ENCODE measurements at places on chromosomes 6 and 20.

GRCh38 chr20:23167431-23167830 is 81.3 kb upstream of the CD93 start:
- DNase-seq = no peak

DNA sequence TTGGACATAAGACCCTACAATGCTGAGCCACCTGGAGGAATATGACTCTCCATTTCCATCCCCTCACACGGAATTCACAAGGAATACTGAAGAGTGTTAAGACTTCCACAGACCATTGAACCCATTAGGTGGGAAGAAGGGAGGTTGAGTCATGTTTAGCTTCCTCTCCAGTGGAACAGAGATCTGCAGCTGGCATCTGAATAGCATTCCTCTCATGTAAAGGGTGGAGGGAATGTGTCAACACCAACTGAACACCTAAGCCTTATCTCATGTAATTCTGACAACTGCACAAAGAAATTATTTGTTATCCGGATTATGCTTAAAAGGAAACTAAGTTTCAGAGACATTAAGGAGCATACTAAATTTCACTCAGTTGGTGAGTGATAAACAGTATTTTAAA is 705.9 kb downstream of the MAFB start:
- DNase-seq = no peak

GRCh38 chr20:15619816-15620215 is 953.4 kb downstream of the KIF16B start:
- no peak for DNase-seq

- no peak for DNase-seq
Observed at GRCh38 chr6:44723439-44724197, 336.1 kb downstream of the CDC5L start.

GRCh38 chr6:123849406-123849805 is 45.7 kb downstream of the NKAIN2 start:
- no peak for DNase-seq

GRCh38 chr6:105301756-105302616 is 100.9 kb downstream of the PREP start:
- no peak for DNase-seq

- no peak for DNase-seq
Observed at GRCh38 chr20:51034476-51034875, 11.6 kb upstream of the KCNG1 start.

- no peak for DNase-seq
Observed at GRCh38 chr20:47540443-47541354, 39.0 kb downstream of the NCOA3 start.

GRCh38 chr20:22819784-22820183 is 215.3 kb upstream of the SSTR4 start:
- DNase-seq = no peak

DNA sequence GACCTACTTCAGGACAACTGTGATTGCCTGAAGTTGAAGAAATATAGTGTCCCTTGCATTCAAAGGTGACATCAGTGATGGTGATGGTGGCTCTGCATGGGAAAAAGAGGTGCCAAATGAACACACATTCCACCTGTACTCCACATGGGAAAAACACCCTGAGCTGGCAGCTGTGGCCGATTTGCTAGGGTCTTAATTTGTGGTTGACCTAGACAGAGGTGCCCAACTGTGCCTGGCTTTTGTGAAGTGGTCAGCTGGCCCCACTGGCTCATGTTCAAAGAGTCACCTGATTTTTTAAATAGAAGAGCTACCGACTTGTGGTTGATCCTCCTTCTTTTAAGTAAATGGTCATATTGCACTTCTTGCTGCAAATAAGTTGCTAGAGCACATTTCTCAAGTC is 7.6 kb upstream of the GCNT2 start:
- DNase-seq = no peak

GRCh38 chr20:52899041-52899608 is 73.0 kb upstream of the TSHZ2 start:
- no peak for DNase-seq

DNA sequence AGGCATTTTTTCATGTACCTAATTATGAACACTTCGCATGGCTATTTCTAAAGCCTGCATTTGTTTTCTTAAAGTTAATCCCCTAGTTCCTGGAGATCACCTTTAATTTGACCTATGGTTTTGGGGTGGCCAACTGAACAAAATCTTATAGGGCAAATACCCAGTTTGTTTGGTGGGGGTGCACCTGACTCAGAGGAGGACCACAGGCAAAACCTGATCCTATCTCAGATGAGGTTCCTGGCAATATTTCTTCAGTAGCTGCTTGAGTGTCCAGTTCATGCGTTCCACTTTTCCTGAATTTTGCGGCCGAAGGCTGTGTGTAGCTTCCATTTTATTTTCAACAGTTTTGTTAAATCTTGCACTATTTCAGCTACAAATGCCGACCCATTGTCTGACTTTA is 10.3 kb upstream of the GMPR start:
- DNase-seq = no peak

DNA sequence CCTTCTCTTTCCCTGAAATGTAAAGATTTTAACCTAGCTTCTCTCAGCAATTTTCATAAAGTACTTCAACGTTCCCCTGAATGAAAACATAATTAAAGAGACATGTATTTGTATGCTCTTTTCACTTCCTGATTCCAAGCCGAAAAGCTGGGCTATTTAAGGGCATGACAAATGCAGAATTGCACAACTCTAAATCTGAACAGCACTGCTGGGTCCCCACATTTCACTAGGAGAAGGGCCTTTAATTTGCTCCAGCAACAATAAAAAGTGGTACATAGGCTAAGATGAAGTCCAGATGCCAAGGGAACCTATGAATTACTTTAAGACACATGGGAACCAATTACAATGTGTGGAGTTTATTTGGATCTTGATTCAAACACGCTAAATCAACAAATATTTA is 42.0 kb downstream of the IRAK1BP1 start:
- no peak for DNase-seq

DNA sequence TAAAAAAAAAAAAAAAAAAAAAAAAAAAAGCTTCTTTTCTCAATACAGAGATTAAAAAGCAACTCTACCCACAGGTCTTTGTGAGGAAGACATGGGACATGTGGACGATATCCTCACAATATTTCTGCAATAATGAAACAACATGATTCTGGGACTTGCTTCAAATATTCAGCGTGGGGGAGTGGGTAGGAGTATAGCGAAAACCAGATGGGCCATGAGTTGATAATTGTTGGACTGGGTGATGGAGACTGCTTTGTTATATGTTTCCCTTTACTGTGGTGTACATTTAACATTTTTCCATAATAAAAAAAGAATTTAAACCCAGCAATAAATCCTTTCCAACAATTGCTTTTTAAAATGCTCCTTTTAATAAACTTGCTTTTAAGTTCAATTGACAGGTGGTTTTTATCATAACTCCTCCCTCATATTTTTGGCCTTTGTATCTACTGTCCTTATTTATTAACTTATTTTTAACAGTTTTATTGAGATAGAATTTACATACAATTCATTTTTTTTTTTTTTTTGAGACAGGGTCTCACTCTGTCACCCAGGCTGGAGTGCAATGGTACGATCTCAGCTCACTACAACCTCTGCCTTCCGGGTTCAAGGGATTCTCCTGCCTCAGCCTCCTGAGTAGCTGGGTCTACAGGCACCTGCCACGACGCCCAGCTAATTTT is 40.4 kb upstream of the ARFGEF2 start:
- no peak for DNase-seq

- DNase-seq = no peak
Observed at GRCh38 chr6:75619230-75619899, 17.7 kb downstream of the SENP6 start.

DNA sequence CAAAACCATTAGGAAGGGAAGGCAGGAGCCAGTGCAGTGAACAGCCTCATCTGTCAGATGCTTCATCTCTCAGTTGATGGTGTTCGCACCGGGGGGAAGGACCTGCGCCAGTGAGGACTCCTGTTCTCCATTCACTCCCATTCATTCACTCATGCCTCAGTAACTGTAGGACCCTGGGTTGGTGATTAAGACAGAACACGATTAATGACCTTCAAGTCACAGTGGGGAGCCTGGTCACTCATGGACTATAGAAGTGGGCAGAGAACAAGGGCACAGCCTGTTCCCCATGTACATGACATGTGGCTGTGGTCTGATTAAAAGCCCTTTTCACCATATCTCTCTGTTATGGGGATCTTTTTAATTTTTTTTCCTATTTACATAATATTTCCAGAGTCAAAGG is 113.3 kb downstream of the RPS12 start:
- DNase-seq = no peak

DNA sequence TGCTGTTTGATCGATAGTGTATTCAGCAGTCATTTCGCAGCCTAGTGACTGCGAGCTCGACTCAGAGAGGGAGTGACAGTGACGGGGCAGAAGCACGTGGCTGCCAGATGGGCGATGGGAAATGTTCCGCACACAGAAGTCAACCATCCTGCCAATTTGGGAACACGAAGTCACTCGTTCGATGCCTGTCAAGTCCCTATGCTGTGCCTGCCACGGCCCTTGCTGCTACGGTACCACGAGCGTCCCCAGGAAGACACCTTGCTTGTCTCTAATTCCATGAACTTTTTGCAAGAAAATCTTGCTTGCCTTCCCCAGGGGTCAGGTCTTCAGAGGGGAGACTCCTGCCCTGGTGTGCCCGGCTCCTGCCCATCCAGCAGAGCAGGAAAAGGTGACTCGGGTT is 17.0 kb upstream of the STX16 start:
- DNase-seq = no peak

GRCh38 chr20:53736757-53737395 is 143.2 kb upstream of the ZNF217 start:
- no peak for DNase-seq

- DNase-seq = no peak
Observed at GRCh38 chr20:8449123-8449522, 317.1 kb downstream of the PLCB1 start.

GRCh38 chr6:127367023-127367375 is 23.6 kb upstream of the ECHDC1 start:
- DNase-seq = no peak

- no peak for DNase-seq
Observed at GRCh38 chr6:129558248-129558647, 151.7 kb downstream of the ARHGAP18 start.

GRCh38 chr6:34066772-34067770 is 78.8 kb downstream of the GRM4 start:
- no peak for DNase-seq

DNA sequence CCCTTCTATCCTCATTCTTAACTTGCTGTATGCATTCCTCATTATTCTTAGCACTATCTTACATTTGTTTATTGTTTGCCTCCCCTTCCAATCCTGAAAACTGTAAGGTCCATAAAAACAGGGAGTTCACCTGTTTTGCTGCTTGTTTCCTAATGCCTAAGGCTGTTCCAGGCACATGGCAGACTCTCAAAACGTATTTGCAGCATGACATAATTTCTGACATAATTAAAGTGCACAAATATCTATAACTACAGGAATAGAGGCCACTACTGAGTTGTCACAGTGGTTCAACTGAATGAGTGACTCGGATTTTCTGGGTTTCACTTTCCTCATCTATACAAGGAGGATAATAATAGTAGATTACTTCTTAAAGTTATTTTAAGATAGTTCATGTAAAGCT is 83.0 kb downstream of the HFE start:
- DNase-seq = no peak

- DNase-seq = no peak
Observed at GRCh38 chr20:62178316-62179161, 4.3 kb upstream of the MTG2 start.

DNA sequence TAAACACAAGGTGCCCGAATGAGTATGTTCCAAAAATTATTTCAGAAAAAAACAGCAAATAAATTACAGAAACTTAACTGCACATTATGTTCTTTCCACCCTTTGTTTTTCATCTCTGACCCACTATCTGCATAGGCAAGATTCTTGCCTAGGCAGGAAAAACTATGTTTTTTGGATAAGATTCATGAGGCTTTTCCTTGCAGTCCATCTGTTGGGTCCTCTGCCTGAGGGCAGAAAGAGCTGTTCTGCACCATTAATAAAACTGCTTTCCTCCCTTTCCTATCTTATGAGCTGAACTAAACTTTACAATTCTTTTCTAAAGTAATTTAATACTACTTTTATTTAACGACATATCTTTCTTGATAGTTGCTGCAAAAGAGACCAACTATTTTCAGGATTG is 21.1 kb downstream of the ENPP1 start:
- DNase-seq = no peak

- DNase-seq = no peak
Observed at GRCh38 chr6:143598466-143599080, 79.2 kb upstream of the PHACTR2 start.

GRCh38 chr6:138896104-138896756 is 91.8 kb downstream of the REPS1 start:
- DNase-seq = no peak

- no peak for DNase-seq
Observed at GRCh38 chr6:158698931-158699330, 49.1 kb downstream of the SYTL3 start.

- DNase-seq = no peak
Observed at GRCh38 chr6:139572001-139572400, 197.6 kb upstream of the CITED2 start.

GRCh38 chr6:13261464-13261994 is 66.8 kb downstream of the TBC1D7 start:
- no peak for DNase-seq

GRCh38 chr6:34929241-34929978 is 40.4 kb downstream of the ANKS1A start:
- DNase-seq = no peak

GRCh38 chr6:8948733-8949132 is 513.4 kb upstream of the SLC35B3 start:
- DNase-seq = no peak

DNA sequence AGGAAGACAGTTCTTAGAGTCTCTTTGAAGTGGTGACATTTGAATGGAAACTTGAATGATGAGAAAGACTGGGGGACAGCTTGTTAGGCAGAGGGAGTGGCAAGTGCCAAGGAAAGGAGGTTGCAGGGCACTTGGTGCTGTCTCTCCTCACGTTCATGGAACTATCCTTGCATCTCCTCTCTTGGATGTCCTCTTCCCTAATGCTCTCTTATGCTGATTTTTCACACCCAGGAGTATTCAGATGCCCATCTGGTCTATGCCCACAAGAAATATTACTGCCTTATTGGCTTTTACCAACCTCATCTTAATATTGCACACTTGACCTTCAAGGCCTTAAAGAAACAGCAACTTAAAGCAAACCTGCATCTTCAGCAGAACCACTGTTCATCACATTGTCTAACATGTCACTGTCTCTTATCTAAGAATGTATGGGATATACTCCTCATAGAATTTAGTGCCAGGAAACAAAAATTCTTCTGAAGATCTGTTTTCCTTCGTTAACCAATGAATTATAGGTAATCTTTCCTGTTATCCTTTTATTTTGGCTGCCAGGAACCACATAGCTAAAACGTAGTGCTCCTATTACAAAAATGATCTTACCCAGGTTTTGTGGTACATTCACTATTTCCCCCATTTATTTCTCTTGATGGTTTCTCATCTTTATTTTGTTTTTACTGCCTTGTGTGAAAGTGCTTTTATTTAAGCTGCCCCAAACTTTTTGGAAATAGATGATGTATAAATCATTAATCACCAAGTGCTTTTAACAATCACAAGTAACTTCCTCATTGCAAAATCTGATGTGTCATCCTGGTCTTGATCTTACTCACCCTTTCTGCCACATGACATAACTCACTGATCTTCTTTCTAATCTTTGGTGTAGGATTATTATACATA is 12.8 kb downstream of the RGS17 start:
- no peak for DNase-seq

GRCh38 chr6:129696028-129696418 is 14.0 kb downstream of the ARHGAP18 start:
- no peak for DNase-seq
